ENCODE measurements at places on chromosomes 6 and 20.

DNA sequence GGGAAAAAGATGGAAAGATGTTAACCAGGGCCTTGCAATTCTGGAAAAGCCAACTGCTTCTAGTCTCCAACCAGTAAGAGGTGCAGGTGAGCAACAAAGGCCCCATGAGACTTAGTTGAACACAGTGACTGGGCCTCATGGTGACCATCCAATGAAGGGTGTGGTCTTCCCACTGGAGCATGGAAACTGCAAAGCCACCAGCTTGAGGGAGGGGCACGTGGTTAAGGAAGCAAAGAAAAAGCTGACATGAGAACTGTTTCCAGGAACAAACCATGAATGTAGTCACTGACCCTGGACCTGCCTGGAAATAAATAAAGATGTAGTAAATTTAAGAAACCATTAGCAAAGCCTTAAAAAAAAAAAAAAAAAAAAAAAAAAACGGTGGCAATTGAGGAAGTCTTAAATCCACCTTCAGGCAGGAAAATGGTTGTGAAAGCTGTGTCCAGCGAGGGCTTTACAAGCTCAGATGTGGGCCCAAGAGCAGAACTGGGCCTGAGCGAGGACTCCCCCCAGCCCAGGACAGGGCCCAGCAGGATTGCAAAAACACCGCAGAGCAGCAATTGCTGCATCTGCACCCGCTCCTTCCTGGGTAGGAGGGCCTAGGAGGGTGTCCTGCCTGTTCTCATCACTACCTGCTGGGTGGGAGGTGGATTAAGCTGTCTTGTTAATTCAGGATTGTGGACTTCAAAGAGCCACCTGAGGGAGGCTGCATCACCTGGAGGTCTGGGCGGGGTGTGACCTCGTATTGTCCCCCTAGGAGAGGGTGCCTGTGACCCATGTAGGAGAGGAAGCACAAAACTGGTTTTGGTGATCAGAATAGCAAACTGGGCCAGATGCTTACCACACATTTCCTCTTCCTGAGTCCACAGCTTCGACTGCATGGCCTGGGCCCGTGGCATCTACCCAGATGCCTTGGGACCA lies 10.3 kb downstream of the GFRA4 start:
- DNase-seq, result no peak

- DNase-seq, result no peak
These were observed 631.1 kb downstream of the KIF16B start for GRCh38 chr20:15942130-15942529.

GRCh38 chr6:14383393-14384174 lies 266.0 kb downstream of the CD83 start:
- no peak for DNase-seq

DNA sequence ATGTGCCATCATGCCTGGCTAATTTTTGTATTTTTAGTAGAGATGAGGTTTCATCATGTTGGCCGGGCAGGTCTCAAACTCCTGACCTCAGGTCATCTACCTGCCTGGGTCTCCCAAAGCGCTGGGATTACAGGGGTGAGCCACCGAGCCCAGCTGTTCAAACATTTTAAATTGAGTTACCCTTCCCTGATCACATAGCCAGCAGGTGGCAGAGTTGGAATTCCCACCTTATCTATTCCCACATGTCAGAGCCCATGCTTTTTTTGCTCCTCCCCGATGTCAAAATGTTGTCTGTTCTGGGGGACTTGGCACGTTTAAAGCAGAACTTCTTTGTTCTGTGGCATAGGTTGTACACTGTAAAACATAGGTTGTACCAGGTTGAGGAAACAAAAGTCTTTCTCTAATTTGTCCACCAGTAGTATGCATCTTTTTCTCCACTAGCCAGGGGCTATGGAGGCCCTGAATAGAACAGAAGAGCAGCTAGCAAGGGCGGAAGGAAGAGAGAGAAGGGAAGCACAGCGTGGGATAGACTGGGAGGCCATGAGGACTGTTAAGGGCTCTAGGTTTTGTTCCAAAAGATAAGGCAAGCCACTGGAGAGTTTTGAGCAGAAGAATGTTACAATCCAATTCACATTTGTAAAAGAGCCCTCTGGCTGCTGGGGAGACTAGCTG lies 7.3 kb upstream of the LBP start:
- no peak for DNase-seq

DNA sequence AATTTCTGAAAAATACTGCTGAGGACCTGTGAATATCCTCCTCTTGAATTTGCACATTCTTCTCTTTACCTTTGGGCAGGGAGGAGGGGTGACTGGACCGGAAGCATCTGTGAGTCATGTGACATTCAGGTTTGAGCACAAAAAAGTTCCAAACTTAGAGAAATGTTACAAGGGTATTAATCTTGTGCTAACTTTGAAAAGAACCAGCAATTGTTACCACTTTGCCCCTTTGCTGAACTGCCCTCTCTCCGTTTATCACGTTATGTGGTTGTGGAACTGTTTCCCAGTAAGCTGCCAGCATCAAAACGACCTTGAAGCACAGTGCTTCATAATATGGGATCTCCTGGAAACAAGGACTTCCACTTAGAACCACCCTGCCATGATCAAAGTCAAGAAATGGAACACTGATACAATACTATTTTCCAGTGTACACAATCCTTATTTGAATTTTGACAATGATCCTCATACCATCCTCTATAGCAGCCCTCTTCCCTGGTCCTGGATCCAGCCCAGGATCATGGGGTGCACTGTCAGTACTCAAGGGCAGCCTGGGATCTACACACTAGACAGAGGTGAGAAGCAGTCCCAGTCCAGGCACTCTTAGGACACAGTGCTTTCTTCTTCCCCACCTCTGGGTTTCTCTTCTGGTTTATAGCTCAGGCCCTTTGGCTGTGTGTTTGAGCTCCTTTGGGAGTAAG lies 2.3 kb upstream of the TUBB1 start:
- no peak for DNase-seq

DNA sequence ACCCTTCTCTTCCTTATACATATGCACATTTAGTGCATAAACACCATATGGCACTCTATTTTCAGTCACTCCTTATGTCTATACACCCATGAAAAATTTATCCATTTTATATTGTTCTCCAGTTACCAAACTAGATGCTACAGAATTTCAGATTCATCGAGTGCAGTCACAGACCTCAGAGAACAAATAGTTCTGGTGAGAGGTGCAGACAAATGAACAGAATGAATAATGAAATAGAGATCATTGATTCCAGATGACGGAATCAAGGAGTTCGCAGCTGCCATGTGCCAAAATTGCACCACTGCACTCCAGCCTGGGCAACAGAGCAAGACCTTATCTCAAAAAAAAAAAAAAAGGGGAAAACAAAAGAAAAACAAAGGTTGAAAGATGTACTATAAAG lies 214.8 kb upstream of the CEP162 start:
- no peak for DNase-seq

GRCh38 chr6:42250274-42250931 lies 32.7 kb upstream of the MRPS10 start:
- no peak for DNase-seq

DNA sequence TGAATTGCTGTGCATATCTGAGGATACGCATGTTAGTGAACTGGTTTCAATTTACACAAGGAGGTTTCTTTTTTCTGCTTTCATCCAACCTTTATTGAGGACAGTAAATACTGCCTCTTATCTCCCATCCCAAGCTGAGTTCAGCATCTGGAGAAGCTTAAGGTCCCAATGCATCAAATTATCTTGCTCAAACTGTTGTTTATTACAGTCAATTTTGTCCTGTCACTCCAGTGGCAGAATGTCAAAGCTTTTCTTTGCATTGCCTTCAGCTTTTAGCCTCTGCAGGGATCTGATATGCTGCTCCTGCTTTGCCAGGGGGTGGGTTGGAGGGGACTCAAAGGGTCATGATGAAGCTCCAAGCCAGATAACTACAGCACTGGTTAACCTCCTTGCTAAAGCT lies 435.4 kb upstream of the SOX4 start:
- no peak for DNase-seq

- DNase-seq, result no peak
These were observed 51.7 kb downstream of the VSTM2L start for GRCh38 chr20:37954626-37955025.

DNA sequence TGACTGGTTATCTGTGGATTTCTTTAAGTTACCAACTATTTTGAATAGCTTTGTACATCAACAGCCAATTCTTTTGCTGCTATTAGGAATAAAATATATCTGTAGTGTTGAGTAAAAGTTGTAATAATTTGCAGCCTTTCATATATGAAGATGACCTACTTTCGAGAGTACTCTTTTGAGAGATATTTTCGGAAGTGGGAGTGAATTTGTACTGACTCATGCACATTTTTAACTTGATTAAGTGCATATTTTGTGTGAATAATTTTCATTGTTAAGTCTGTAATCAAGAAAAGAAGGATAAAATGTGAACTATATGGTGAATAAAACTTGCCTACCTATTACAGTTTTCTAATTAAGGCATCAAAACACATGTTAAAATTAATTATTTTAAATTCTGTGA lies 51.9 kb downstream of the L3MBTL3 start:
- DNase-seq, result no peak
